ENCODE measurements at places on chromosomes 3 and 15. TPM values are rescaled to one million over a fixed set of nuclear protein-coding genes. Genes with fewer than 3 reads are reported as not detected.

DNA sequence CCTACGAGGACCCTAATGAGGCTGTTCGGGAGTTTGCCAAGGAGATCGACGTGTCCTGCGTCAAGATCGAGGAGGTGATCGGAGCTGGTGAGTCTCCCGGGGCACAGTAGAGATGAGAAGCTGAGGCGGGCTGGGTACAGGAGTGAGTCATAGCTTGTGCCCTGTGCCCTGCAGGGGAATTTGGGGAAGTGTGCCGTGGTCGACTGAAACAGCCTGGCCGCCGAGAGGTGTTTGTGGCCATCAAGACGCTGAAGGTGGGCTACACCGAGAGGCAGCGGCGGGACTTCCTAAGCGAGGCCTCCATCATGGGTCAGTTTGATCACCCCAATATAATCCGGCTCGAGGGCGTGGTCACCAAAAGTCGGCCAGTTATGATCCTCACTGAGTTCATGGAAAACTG lies 17.9 kb downstream of the EPHB3 start:
- H3K36me3 ChIP-seq = peaks cover 20% of the 10 kb centered on the region
- H3K4me3 ChIP-seq = no peak overlapping the region
- H3K27me3 ChIP-seq = no peaks in the 10 kb centered on the region
- no peak overlapping the region for H3K27ac ChIP-seq
- peaks cover 14% of the 10 kb centered on the region for H3K4me1 ChIP-seq

The LRRC15 gene
- 0.15 TPM for total RNA-seq

DNA sequence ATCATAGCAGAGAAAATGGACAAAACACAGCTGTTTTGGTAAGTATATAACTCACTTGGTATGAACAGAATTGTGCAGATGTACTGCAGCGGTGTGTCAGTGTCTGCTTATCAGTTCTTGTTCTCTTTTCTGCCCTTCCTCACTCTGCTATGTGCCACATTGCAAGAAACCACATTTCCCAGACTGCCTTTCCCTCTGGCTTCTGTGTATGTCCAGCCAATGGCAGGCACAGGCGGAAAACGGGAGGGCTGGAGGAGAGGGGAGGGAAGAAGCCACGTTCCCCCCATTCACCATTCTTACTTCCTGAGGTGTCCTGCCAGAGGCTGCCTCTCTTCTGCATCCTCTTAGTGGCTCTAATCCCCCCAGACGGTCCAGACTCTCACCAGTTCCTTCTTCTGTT lies 15.4 kb downstream of the HHLA2 start:
- H3K27ac ChIP-seq = no peak overlapping the region
- no peaks in the 10 kb centered on the region for H3K27me3 ChIP-seq
- no peaks in the 10 kb centered on the region for H3K36me3 ChIP-seq
- H3K4me1 ChIP-seq = no peaks in the 10 kb centered on the region

DNA sequence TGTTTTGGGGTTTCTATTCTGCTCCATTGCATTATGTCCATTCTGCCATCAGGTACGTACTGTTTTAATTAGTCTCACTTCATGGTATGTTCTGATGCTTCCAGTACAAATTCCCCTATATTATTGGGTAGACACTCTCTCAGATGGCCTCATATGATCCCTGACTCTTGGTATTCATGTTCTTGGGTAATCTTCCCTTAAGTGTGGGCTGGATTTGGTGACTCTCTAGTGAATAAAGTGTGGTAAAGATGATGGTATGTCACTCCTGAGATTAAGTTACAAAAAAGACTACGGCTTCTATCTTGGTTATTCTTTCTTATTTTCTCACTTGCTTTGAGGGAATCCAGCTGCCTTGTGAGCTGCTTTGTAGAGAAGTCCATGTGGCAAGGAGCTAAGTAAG lies 89.6 kb upstream of the TBC1D5 start:
- H3K27me3 ChIP-seq = no peaks in the 10 kb centered on the region
- DNase-seq = no peak
- H3K4me1 ChIP-seq = no peaks in the 10 kb centered on the region
- no peak overlapping the region for H3K4me3 ChIP-seq
- no peak overlapping the region for H3K27ac ChIP-seq
- no peaks in the 10 kb centered on the region for H3K36me3 ChIP-seq

DNA sequence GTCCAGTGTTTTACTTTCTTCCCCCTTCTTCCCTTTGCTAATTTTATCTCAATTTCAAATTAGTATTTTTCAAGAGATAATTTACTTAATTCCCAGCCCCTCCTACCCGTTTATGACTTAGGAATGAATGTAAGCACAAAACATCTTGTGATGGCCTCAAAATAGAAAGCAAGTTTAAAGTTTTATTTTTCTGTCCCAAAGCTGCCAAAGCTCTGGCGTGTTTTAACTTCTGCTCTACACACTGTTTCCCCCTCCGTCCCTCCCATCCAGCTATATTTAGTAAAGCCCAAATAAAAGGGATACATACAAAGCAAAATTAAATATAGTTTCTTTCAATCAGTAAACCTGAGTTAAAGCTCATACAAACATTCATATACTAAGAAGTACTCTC lies 59.9 kb downstream of the IGF2BP2 start:
- no peaks in the 10 kb centered on the region for H3K36me3 ChIP-seq
- no peaks in the 10 kb centered on the region for H3K27me3 ChIP-seq
- peaks cover 47% of the 10 kb centered on the region for H3K4me1 ChIP-seq
- no peak overlapping the region for H3K27ac ChIP-seq
- DNase-seq = no peak
- H3K4me3 ChIP-seq = no peak overlapping the region

GRCh38 chr15:51131596-51132290 lies 37.0 kb upstream of the TNFAIP8L3 start:
- no peak overlapping the region for H3K27ac ChIP-seq
- no peaks in the 10 kb centered on the region for H3K36me3 ChIP-seq
- H3K4me1 ChIP-seq = peaks cover 6% of the 10 kb centered on the region
- no peaks in the 10 kb centered on the region for H3K27me3 ChIP-seq

DNA sequence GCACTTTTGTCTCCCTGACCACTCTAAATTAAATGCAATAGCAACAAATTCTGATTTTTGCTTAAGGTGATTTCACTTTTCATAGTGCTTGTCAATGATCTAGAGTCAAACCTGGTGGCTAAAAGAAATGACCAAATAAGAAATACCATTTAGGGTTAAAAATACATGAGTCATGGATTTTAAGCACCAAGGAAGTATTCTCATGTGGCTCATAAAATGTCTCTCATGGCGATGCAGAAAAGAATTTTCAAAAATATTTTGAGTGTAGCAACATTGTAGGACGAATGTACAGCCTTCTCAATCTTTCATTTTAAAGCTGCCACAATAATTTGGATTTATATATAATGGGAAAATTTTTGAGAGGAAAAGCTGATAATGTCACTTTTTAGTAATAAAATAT lies 193.6 kb downstream of the EPHA3 start:
- H3K36me3 ChIP-seq = no peaks in the 10 kb centered on the region
- no peak overlapping the region for H3K4me3 ChIP-seq
- no peak for DNase-seq
- no peaks in the 10 kb centered on the region for H3K4me1 ChIP-seq
- H3K27me3 ChIP-seq = no peaks in the 10 kb centered on the region

DNA sequence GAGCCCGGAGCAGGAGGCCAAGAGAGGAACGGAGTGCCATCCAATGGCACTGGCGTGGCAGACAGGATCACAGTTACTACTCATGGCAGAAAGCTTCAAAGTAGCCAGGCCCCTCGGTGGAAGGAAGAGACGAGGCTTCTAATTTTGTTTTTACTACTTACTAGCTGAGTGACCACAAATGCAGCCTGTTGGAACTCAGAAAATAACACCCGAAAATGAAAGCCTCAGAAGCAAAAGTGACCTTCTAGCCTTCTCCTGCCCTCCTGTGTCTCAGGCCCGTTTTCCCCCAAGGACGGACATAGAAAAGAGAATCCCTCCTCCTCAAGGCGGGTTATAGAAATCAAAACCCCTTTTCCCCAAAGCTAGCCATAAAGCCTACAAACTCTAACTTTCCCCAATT lies 9.9 kb upstream of the STRA6 start:
- no peaks in the 10 kb centered on the region for H3K36me3 ChIP-seq
- no peak overlapping the region for H3K27ac ChIP-seq
- H3K27me3 ChIP-seq = no peaks in the 10 kb centered on the region
- no peak for DNase-seq
- peaks cover 6% of the 10 kb centered on the region for H3K4me1 ChIP-seq
- no peak overlapping the region for H3K4me3 ChIP-seq

The CD276 gene
- 38.8 TPM for total RNA-seq

DNA sequence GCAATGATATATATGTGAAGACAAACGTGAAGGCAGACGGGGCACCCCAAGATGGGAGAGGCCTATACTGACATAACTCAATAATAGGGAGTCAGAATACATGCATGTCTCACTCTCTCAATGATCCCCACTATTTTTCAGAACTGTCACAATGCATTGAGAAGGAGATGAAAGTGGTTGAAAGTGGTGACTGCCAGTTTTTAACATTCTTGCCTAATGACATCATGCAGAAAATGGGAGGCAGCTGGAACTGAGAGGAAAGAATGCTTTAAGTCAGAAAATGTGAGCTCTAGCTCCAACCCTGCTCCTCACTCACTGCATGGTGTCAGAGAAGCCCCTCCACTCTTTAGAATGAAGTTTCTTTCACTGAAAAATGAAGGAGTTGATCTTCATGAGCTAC lies 55.3 kb upstream of the P2RY1 start:
- H3K36me3 ChIP-seq = no peaks in the 10 kb centered on the region
- H3K27ac ChIP-seq = no peak overlapping the region
- no peaks in the 10 kb centered on the region for H3K27me3 ChIP-seq
- DNase-seq = no peak
- H3K4me3 ChIP-seq = no peak overlapping the region

The HES1 gene
- total RNA-seq = 12.6 TPM

DNA sequence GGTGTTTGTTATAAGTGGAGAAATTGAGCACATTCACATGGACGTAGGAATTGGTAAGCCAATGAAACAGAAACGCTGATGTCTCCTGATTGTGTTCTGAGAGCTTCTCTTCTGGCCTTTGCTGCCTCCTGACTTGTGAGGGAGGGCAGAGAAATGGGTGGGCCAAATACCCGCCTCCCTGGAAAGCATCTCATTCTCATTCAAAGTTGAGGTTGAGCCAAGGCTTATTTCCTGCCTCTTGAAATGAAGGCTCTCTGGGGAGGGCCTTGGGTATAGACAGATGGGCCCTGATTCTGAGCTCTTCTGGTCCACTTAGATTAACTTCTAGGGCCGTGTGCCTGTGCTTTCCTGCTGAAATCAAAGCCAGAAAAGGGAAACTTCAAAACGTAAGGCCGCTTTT lies 57.4 kb upstream of the MYZAP start:
- H3K4me1 ChIP-seq = peaks cover 20% of the 10 kb centered on the region
- no peaks in the 10 kb centered on the region for H3K27me3 ChIP-seq
- H3K36me3 ChIP-seq = no peaks in the 10 kb centered on the region
- H3K27ac ChIP-seq = peak overlapping the region; percentile 54
- DNase-seq = no peak

GRCh38 chr3:49377483-49377882 lies 19.3 kb upstream of the GPX1 start:
- H3K4me1 ChIP-seq = peaks cover 40% of the 10 kb centered on the region
- peak; percentile 48 for DNase-seq
- no peak overlapping the region for H3K27ac ChIP-seq
- peaks cover 21% of the 10 kb centered on the region for H3K36me3 ChIP-seq

DNA sequence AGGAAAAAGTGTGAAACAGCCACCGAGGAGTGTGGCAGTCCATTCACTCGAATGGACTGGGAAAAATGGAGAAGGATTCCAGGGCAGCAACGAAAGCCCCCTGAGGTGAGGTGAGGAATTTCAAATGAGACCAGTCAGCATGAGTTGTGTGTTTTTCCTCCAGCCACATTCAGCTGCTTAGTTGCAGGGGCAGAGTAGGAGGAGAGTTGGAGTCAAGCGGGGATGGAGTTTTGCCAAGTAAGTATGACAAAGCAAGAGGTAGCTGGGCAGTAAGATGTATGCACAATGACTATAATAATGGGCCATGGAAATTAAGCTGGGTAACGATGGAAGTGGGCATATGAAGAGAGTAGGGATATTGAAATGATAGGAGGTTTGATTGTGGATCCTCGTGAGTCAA lies 64.4 kb downstream of the CCDC54 start:
- no peaks in the 10 kb centered on the region for H3K27me3 ChIP-seq
- no peak for DNase-seq
- no peaks in the 10 kb centered on the region for H3K4me1 ChIP-seq
- H3K4me3 ChIP-seq = no peak overlapping the region

DNA sequence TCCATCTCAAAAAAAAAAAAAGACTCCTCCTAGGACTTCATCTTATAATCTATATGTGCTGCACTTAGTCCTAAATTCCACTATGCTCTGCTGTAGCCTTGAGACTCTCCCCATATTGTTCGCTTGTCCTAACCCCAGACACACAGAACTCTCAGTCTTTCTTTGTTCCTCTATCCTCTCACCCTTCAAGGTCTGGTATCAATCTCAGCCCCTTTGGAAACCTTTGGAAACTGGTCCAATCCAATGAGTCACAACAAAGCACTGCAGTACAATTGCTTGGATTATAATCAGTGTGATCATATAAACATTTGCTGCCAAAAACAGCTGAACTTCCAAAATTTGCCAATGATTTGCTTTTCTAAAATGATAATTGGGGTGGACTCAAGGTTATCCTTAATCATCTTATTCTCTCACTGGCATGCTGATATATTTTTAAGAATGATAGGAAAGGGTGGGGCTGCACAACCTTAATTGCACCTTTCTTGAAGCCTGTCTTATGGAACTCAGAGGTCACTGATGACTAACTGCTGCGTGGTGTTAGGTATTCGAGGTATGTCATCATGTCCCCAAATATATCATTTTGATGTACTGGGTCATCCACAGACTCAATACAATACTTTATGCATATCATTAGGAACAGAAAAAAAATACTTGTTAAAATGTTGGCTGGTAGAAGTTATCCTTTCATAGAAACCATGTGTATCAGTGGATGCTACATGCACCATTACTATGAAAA lies 756.7 kb downstream of the NR2F2 start:
- no peaks in the 10 kb centered on the region for H3K4me1 ChIP-seq
- H3K4me3 ChIP-seq = no peak overlapping the region
- no peaks in the 10 kb centered on the region for H3K27me3 ChIP-seq
- no peaks in the 10 kb centered on the region for H3K36me3 ChIP-seq
- DNase-seq = no peak
- H3K27ac ChIP-seq = no peak overlapping the region

The ADAMTSL3 gene
- 22.2 TPM for total RNA-seq

- H3K36me3 ChIP-seq = no peaks in the 10 kb centered on the region
- no peak for DNase-seq
- H3K27me3 ChIP-seq = no peaks in the 10 kb centered on the region
- H3K4me1 ChIP-seq = peaks cover 5% of the 10 kb centered on the region
- no peak overlapping the region for H3K27ac ChIP-seq
Observed at GRCh38 chr3:124207077-124207476, 215.2 kb upstream of the ROPN1 start.

DNA sequence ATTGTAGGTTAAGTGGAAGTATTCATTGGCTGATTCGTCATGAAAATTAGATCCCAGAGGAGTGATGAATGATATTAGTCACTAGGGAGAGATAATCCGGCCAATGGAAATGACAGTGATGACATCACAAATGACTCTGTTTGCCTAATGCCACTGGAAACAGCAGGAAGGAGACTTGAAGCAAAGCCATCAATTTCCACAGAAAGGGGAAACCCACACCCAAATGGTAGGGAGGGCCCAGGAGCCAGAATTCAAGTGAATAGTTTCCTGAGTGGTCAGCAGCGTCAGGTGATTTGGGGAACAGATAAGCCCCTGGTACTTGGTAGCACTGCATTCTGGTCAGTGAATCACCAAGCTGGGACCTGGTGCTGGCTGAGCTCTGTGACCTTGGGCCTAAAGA lies 3.3 kb upstream of the ADAMTS9 start:
- H3K4me3 ChIP-seq = no peak overlapping the region
- no peak overlapping the region for H3K27ac ChIP-seq
- no peaks in the 10 kb centered on the region for H3K27me3 ChIP-seq
